ENCODE measurements at places on chromosomes 3 and 15.
A peak's percentile ranks its signal among the peaks of the same experiment; 100 is the strongest.

DNA sequence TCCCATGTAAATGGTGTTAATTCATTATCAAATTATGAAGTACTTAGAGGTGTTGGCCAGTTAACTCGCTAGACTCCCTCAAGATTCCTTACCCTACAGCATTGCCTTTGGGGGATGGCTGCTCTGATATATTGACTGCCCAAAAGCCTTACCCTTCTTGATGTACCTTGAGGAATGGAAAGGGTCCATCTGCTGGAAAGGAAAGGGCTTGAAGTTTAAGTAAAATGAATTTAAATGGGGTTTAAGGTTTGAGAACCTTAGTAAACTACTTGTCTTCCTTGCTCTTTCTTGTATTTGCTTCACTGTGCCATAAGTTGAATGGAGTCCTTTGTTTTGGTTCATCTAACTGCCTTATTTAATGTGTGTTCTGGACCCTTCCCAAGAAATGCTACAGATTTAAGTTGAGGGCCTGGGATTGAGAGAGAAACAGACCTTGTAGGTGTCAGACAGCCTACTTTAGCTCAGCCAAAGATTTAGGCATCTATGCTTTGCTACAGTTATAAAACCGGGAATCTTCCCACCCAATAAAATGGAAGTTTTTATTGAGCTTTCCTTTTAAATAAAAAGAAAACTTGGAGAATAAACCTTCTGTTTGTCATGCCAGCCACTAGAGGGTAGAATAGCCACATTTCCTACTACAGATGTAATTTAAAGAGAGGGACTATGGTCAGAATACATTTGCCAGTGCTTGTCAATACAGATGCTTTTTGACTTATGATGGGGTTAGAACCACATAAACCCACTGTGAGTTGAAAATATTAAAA lies 25.3 kb downstream of the CMSS1 start:
- DNase-seq: no peak

GRCh38 chr3:70771426-70772147 lies 459.1 kb upstream of the MDFIC2 start:
- no peak for DNase-seq

DNA sequence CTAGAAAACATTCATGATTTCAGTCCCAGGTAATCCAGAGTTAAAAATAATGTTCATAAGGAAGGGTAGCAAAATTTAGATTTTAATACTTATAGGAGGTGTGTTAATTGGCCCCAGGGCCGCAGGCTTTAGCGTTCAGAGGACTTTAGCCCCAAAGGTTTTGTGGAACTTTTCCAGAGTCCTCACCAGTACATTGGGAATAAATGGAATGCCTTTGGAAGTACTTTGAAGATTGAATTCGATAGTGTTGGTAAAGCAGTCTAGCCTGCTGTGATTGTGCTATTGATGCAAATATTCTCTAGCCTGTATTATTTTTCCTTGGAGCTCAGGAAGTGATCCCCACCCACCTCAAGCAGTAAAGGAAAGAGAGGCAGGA lies 137.1 kb downstream of the IGF1R start:
- no peak for DNase-seq

DNA sequence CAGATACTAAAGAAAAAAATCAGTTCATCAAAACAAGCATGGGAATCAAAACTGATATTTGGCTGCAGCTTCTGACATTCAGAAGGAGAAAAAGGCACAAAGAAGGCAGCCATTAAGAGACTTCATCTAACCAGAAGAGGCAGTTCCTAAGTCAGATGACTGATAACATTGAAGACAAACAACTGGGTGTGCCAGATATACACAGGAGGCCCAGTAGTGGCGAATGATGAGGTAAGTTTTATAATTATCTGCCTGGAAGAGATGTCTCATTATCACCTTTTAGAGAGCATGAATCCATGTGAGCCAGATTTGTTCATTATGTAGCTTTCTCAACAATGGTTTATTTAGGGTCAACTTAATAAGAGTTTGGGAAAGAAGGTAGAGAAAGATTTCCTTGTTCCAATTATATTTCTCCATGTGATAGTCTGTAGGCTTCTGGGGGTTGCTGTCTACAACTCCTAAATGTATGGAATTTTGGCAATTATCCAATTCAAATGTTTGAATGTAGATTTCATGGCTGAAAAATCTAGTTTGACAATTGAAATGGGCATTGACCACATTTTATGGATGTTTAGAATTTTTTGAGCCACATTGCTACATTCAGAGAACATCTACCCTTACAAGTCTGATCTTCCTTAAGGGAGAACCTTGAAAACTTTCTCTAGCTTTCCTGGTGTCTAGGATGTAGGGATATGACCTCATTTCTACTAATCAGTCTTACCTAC lies 50.4 kb upstream of the RASGRF1 start:
- no peak for DNase-seq

DNA sequence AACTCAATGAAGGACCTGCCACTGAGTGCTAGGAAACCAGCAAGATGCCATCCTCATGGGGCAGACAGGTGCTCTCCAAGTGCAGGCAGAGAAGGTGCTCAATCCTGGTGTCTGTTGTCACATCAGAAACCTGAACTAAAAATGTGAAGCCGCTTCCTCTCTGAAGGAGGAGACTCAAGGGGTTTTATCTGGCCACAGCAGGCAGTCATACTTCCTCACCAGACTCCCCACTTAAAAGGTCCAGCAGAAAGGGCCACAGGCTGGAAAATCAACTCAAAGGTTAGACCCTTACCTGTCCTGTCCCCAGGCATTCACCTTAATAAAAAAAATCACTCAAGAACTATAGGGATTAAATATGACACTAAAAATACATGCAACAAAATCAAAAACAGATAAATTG lies 4.8 kb downstream of the CCDC12 start:
- DNase-seq: no peak

- no peak for DNase-seq
These were observed 26.4 kb downstream of the USP3 start for GRCh38 chr15:63530752-63531299.

GRCh38 chr3:195003006-195003892 lies 267.7 kb downstream of the XXYLT1 start:
- no peak for DNase-seq

GRCh38 chr3:101970905-101971304 lies 121.6 kb downstream of the NFKBIZ start:
- no peak for DNase-seq

GRCh38 chr3:150761831-150762661 lies 923 bp downstream of the SIAH2 start:
- peak; percentile 23 for DNase-seq

DNA sequence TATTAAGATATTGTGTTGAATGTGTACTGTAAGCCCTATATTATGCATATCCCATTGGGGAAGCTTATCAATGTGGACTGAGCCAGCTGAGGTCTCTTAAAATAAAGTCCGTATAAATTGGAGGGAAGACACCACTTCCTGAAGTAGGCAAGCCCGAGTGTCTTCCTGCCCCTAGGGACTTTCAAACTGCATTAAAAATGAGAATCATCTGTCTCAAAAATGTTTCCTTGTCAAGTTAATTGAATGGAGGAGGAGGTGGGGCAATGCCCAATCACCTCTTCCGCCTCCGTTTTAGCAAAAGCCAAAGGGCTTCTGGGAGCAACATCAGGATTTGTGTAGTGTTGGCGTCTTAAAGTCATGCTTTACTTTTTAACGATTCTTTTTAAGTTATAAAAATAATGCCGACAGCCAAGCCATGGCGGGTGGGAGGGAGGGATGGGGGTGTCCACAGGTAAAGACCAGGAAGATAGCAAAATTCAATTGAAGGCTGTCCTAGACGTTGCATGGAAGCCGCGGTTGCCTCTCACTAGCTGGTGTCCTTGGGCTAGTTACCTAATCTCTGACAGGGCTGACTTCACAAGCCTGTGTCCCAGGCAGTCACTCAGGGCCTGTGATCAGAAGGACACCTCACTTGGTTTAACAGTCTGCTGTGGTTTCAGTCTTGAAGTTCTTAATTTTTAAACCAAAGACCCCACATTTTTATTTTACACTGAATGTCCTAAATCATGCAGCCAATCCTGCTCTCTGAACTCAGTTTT lies 524.9 kb upstream of the PROK2 start:
- DNase-seq: no peak

GRCh38 chr3:44761424-44762169 lies at the start of the genes KIAA1143 and KIF15:
TSS of gene KIAA1143 (minus strand) at chr3:44761619. CDS start at chr3:44761602, 17 bp downstream.
TSS of gene KIF15 (plus strand) at chr3:44761794. CDS start at chr3:44761866, 72 bp downstream.
- peak; percentile 95 for DNase-seq

DNA sequence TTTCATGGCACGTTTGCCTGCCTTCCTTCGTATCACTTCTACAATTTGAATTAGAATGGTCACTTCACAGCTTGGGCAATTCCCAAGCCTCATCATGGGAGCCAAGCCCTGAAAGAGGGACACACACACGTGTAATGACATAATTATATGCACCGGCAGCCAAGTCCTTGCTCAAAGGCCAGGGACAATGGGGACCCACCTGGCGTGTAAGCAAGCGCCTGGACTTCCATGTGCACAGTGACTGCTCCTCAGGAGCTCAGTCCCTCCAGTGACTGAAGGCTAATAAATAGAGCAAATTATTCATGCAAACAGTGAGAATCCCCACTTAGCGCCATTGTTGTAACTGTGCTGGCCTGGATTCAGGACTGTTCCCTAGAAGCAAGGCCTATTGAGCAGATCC lies 115.1 kb downstream of the DNAJB8 start:
- no peak for DNase-seq

GRCh38 chr15:63422891-63423590 lies 41.4 kb upstream of the CA12 start:
- no peak for DNase-seq

DNA sequence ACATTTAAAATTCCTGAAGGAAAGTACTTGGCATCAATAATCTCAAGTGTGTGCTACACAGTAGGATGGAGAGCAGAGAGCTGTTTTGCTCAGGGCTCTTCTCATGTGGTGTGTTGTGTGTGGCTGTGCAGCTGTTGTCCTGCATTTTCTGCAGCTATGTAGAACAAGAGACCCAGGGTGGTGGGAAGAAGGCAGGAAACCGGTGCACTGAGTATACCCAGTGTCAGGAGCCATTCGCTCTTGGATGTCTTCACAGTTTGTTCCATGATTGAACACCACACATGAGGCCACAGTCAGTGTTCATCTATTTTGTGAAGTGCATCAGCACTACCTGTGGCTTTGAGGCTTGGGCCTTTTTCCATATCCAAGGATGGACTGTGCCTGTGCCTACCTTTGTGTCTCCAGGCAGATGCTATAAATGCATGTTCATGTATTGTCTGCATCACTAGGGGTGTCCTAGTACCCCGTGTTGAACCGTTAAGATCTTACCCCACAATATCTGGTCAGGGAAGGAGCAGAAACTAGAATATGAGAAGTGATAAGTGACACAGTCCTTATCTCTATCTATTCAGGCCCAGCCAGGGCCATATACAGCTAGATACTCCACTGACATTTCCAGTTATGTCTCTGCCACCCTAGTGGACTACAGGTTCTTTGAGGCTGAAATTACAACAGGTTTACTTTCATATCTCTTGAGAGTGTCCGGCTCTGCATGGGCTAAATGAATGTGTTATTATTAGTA lies 194.3 kb downstream of the NR2F2 start:
- no peak for DNase-seq

- peak; percentile 88 for DNase-seq
These were observed at the start of gene OPA1 for GRCh38 chr3:193592841-193593667. TSS of gene OPA1 (plus strand) at chr3:193593208. CDS start at chr3:193593378, 170 bp downstream.

GRCh38 chr3:172111163-172111562 lies 71.8 kb downstream of the FNDC3B start:
- DNase-seq: no peak

All from stimulated activated CD8-positive, alpha-beta memory T cell treated with anti-CD3 and anti-CD28 coated beads, Interleukin-7, amount 100 ng/mL, for 4 hours (primary cell).